ENCODE measurements at places on chromosomes 1 and 21.

GRCh38 chr1:20693623-20694022 lies 24.2 kb downstream of the KIF17 start:
- no peak for DNase-seq

DNA sequence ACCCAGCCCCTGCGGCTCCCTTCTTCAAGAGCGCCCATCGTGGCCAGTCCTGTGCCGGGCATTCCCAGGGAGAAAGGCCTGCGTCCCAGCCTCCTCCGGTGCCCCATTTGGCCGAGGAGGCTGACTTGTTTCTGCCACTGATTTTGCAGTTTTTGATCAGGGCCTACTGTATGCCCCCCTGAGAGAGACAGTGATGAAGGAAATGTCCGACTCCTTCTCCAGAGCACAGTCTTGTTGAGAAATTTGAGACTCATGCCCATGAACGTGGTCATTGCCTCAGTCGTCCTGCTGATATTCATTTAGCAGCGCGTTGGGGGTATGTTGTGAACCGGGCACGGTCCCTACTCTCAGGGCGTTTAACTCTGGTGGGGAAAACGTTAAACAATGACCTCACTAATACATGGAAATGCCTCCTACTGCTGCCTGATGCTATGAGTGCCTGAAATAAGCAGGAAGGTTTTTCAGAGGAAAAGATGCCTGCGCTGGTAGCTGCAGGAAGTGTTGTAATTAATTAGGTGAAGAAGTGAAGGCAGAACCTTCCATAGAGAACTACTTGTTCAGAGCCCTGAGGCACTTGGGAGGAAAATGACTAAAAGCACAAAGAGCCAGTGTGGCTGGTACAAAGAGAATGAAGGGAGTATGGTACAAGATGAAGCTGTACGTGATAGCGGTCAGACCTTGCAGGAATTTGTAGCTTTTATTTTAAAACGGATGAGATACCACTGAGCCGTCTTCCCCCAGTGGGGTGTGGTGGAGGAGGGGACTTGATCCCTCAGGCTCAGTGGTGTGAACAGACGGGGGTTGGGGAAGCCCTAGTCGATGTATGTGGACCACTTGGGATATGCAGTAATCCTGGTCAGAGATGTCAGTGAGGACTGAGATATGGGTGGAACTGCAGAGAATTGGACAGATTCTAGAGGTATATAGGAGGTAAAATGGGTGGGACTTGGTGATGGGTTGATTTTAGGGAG lies 730 bp downstream of the ZCCHC17 start:
- DNase-seq, result peak; percentile 2

- no peak for DNase-seq
Measured at GRCh38 chr1:234373959-234374254, 651 bp downstream of the COA6 start.

DNA sequence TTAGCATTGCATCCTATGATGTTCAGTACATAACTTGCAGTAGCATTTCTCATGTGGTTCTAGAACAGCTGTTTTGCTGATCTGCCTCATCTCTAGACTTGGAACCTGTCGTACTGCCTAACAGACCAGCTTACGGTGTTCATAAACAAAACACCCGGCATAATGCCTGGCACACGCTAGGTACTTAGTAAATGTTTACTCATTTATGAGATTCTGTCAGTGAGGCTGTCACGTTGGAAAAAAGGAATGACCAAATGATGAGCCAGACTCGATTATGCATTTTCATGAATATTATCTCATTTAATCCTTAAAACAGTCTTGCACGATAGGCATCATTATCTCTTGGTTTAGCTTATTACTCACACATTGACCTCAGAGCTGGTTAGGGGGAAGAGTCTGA lies 46.4 kb downstream of the CACHD1 start:
- DNase-seq, result no peak

GRCh38 chr1:45522324-45523104 lies 830 bp upstream of the PRDX1 start:
- DNase-seq, result no peak

GRCh38 chr1:234619071-234619480 lies 9.1 kb upstream of the IRF2BP2 start:
- no peak for DNase-seq

DNA sequence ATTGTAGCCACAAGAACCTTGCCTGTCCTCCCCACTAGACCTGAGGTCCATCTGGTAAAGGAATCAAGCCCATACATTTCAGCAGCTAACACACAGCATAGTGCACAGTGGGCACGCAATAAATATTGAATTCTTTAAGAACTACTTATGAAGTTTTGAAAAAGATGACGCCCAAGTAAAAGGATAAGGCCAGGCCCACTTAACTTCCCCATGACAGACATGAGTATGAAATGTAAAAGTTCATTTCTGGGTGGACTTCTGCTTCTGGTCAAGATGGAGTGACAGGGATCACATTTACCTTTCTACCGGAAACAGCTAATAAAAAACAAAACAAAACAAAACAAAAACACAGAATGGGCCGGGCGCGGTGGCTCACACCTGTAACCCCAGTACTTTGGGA lies 25.4 kb downstream of the SORT1 start:
- DNase-seq, result no peak

DNA sequence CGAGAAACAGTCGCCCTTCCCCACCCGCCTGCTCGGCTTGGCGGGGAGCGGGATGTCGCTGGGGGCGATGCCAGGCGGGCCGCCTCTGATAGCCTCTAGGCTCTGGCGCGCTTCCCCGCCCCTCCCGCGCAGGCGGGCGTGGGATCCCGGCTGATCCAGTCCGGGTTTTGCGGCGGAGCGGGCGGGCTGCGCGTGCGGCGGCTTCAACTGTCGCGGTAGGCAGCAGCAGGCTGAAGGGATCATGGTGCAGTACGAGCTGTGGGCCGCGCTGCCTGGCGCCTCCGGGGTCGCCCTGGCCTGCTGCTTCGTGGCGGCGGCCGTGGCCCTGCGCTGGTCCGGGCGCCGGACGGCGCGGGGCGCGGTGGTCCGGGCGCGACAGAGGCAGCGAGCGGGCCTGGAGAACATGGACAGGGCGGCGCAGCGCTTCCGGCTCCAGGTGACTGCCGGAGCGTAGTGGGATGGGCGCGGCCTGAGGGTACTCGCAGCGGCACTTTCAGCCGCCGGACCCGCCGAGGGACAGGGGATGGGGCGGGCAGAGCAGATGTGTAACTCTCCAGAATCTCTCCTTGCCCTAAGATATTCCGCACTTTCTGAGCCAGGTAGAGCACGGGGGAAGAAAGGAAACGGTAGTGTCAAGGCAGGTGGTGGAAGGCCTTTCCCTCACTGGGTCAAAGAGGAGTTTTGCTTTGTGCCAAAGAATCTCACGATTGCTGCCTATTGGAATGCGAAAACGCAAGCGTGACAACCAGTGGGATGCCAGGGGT lies at the start of gene FAAH:
Gene FAAH, plus strand, starts transcription at position 210 of the 764 bp plus-strand sequence. Its CDS starts 32 bp downstream, at position 242.
- no peak for DNase-seq

Data from stimulated activated CD4-positive, alpha-beta T cell treated with anti-CD3 and anti-CD28 coated beads, TNF-alpha, amount 100 ng/mL, for 4 hours (primary cell).